ENCODE measurements at places on chromosomes 6 and 20.

DNA sequence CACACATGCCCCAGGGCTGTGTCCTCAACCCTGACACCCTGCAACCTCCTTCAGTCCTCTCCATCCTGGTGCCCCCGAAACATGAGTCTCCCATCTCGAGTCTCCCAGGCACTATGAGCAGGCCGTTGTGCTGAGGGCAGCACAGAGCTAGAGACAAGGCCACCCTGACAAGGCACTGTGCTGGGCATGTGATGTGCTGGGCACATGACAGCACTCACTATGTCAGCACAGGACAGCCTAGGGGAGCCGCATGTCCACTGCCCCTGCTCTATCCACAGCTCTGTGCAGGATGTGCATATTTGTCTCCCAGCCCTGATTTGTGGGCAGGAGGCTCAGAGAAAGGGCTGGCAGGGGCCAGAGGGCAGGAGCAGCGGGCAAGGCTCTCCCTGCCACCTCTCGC is 362.1 kb upstream of the AGPAT4 start:
- no peak for DNase-seq

GRCh38 chr20:3090565-3090964 is 6.0 kb upstream of the AVP start:
- DNase-seq = no peak

GRCh38 chr6:130105996-130106704 is 87.8 kb downstream of the L3MBTL3 start:
- DNase-seq = no peak

GRCh38 chr6:94052749-94053148 is 633.4 kb upstream of the EPHA7 start:
- no peak for DNase-seq

GRCh38 chr6:90098001-90098531 is 198.6 kb downstream of the BACH2 start:
- no peak for DNase-seq

GRCh38 chr6:167803816-167804215 is 22.9 kb upstream of the AFDN start:
- no peak for DNase-seq

GRCh38 chr6:6105472-6106036 is 98.8 kb upstream of the NRN1 start:
- DNase-seq = no peak

DNA sequence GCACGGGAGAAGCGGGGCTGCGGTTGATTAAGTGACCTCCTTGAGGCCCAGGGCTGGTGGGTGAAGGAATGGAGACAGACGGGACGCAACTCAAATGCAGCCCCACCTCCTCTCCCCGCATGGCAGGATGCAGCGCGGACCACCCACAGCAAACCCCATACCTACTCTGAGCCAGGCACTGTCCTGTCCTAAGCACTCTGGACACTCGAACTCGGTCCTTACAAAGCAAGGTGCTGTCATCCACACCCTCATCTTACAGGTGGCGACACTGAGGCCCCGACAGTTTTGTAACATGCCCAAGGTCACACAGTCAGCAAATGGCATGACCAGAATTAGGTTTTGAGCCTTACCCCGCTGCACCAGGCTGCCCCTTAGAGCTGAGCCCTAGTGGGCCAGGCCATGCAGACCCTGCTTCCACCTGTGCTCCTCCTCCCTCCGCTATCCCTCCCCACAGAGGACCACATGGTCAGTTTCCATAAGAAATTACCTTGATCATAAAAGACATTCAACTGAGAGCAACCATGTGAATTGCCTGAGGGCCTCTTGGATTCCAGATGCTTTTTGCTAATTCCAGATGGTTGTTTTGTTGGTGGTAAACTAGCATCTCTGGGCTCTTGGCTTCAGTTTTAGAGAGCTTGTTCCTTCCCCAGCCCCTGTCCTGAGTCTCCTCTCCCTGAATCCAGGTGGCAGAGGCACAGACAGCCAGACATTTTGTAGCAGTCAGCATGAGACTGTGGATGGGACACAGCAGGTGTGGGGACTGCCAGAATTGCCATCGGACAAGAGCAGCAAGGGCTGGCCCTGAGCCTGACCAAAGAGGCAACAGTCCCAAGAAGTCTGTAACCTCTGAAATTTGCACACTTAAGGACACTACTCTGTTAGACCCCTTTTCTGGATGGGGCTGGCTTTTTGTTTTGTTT is 171.9 kb upstream of the PMEPA1 start:
- DNase-seq = no peak

GRCh38 chr20:23519556-23519955 is 28.6 kb downstream of the CST8 start:
- no peak for DNase-seq

DNA sequence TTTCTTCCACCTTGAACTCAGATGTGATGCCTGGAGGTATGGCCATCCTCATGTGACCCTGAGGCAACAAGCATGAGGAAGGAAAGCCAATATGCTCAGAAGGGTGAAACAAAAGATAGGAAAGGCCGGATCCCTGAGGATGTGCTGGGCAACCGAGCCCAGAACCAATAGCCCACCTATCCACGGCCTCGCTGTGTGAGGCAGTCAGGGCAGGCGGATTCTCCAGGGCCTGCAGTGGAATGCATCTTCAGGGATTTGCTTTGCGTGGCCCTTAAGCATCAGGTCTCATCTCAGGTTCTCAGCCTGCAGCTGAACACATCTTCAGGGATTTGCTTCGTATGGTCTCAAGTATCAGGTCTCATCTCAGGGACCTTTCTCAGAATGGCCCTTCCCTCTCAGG is 139.8 kb downstream of the ANKRD60 start:
- no peak for DNase-seq

- no peak for DNase-seq
Observed at GRCh38 chr6:158713469-158713868, 63.6 kb downstream of the SYTL3 start.

- DNase-seq = no peak
Observed at GRCh38 chr20:1373036-1373435, 19.8 kb downstream of the FKBP1A start.
